Activated naive CD8-positive, alpha-beta T cell treated with anti-CD3 and anti-CD28 coated beads, Interleukin-2, amount 10 ng/mL, durations not matched to agents 7 days and 5 days (primary cell): ENCODE measurements at places on chromosomes 5 and 9. TPM values are rescaled to one million over a fixed set of nuclear protein-coding genes. Genes with fewer than 3 reads are reported as not detected.

DNA sequence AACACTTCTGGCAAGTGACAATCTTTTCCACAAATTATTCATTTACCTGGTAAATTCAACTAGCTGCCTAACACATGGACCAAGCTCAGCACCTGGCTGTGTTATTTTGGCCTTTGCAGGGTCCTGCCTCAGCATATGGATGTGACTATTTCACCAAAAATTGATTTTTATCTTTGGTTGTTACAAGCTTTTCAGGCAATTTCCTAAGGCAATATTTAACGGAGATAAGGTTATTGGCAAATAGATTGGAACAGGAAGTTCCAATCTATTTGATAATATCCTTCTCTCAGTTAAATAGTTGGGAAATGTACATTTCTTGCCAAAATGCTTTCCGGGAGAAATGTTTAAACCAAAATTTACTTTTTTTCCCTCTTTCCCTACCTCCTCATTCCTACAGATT lies 415.2 kb upstream of the SMARCA2 start:
- no peak for DNase-seq

The DNAJC18 gene
- 4.2 TPM for total RNA-seq

GRCh38 chr9:124698265-124698664 lies 72.8 kb downstream of the NR6A1 start:
- DNase-seq: no peak

DNA sequence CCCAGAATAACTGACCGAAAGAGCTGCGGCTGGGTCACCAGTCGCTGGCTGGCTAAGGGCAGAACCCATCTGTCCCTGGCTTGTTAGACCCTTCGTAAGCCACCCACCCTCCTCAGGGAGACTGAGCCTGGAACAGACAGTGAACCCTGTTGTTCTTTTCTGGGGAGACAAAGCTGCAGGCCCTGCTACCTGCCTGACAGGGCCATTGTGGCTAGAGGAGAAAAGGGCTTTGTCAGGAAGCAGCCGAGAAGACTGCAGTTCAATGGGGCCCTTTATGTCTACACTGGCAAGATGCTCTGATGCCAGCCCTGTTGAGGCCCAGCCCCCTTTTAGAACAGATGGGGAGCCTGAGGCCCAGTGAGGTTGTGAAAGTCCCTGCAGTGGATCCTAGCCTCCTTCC lies 3.7 kb upstream of the NIPAL4 start:
- no peak for DNase-seq

GRCh38 chr9:19700699-19701098 lies 88.1 kb downstream of the SLC24A2 start:
- no peak for DNase-seq
